ENCODE measurements at places on chromosomes 7 and 10. TPM values are rescaled to one million over a fixed set of nuclear protein-coding genes. Genes with fewer than 3 reads are reported as not detected.

- DNase-seq = no peak
Measured at GRCh38 chr7:44213877-44214388, 13.2 kb downstream of the YKT6 start.

AKR1D1 gene
- not detected for total RNA-seq

ADAM12 gene
- 0.60 TPM for total RNA-seq

DNA sequence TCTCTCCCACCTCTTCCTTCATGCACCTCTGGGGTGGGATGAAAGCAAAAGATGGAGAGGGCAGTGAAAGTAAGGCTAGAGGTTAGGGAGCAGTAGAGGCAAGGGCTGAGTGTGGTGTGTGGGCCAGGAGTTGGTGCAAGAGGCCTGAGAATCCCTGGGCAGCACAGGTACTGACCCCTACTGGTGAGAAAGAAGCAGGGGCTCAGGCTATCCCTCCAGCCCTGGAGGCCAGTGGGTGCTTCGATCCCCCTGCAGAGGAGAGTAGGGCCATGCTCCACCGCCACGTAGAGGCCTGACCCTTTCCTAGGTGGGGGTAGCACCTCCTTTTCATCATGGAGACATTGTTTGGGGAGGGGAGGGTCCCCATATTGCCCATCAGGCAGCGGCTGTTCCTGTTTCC lies 9.8 kb downstream of the CDHR1 start:
- no peak for DNase-seq

- no peak for DNase-seq
Measured at GRCh38 chr7:84999450-84999849, 187.4 kb downstream of the SEMA3D start.

DNA sequence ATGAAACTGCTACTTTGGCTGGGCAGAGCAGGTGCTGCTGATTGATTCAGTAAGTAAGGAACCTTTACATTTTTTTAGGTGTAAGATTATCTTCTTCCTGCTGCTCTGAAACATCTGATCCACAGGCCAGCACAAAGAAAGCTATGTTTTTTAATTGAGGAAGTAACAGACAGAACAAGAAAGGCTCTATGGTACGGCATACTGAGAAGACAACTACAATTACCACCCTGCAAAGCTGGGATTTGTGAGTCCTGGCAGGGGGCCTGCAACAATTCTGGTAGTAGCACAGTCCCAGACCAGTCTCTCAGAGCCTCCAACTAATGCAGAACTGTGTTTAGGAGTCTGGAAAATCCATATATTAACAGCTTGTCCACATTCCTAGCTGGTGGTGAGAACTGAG lies 103.0 kb upstream of the LRRTM3 start:
- no peak for DNase-seq

OR2A1 gene
- not detected for total RNA-seq

GIMAP4 gene
- 174 TPM for total RNA-seq

DNA sequence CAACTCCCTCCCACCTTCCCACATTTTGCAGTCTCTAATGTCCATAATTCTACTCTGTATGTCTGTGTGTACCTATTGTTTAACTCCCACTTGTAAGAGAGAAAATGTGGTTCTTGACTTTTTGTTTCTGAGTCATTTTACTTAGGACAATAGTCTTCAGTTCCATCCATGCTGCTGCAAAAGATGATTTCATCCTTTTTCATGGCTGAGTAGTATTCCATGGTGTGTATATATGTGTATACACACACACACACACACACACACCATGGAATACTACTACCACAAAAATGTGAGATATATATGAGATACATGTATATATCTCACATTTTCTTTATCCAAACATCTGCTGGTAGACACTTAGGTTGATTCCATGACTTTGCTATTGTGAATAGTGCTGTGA lies 182.1 kb upstream of the GALNT17 start:
- DNase-seq = no peak

- no peak for DNase-seq
Measured at GRCh38 chr10:101935431-101935830, 91.8 kb upstream of the KCNIP2 start.

DNA sequence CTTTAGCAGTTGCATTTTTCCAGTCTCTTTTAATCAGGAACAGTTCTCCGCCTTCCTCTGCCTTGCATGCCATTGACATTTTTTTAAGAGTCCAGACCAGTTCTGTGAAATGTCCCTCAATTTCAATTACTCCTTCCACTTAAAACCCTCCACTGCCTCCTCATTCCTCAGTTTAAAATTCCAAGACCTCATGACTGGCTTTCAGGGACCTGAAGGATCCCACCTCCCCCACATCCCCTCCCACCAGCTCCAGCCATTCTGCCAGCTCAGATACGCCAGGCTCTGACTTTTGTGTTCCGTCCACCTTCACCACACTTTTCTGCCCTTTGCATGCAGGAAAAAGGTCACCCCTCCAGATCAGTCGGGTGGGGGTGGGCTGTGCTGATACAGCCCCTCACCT lies 8.7 kb downstream of the TNRC18 start:
- DNase-seq = no peak

DNA sequence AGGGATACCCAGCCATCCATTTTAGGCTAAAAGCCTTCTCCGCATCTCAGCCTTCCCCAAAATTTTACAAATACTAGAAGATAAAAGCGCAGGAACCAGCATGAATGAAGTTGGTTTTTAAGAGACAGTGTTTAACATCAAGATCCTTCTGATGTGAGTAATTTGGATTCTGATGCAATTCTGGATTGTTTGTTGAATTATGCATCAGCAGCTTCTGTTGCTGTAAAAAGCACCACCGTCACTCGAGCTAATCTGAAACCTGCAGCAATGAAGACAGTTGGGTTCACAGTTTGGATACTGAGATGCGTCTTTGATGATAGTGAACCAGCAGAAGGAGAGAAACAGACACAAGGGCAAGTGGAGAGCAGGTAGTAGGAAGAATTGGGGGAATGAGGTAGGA lies 179.2 kb downstream of the PLXNA4 start:
- no peak for DNase-seq

- DNase-seq = no peak
Measured at GRCh38 chr10:75736889-75737579, 305.6 kb downstream of the LRMDA start.

STEAP1B gene
- not detected for total RNA-seq

CYP51A1 gene
- 36.2 TPM for total RNA-seq

DNA sequence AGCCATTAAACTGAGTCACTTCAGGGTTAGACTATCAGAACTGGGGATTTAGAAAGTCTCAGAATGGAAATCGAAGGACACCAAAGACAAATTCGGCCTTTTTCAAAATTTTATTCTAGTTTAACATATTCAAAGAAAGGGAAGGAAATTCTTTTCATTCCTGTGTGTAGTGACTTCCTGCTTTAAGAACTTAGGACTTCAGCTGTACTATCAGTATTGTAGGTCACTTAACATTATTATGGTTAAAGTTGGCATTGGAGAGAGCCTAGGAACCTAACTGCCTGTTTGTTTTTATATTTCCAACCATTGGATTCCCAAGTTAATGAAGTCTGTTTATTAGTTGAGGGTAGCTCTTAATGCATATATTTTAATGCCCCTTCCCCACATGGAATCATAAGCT lies 63.7 kb downstream of the PTEN start:
- no peak for DNase-seq

- DNase-seq = no peak
Measured at GRCh38 chr10:96995851-96996250, 163.8 kb downstream of the LCOR start.

HOXA6 gene
- not detected for total RNA-seq

DNA sequence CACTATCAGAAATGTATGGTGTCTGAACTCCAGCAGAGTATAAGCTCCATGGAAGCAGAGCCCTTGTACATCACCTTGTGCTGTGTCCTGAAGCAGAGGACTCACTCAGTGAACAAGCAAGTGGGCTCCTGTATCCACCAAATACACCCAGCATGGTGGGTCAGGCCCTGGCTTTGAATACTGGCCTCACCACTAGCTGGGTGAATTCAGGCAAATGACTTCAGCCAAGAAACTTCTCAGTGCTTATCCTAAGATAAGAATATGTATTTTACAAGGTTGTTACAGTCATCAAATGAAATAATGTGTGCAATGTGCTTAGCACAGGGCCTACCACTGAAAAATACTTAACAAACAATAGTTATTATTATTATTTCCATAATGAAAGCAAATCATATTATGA lies 62.6 kb downstream of the CALD1 start:
- DNase-seq = no peak

DNA sequence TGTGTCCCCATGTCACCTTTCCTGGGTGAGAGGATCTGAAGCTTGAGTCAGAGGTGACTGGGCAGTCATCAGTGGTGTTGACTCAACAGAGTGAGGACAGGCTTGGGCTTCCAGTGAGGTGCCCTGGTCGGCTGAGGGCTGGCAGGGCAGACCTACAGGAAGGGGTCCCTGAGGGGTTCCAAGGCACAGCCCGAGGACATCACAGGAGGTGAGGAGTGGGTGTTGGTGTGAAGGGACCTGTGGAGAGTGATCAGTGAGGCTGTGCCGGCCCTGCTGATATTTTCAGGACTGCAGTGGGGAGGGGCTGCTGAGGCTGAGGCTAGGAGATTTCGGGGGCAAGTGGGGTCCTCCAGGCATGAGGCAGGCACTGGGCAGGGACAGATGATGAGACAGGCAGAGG lies 545.5 kb downstream of the TCERG1L start:
- DNase-seq = no peak

ACBD7 gene
- 5.2 TPM for total RNA-seq

DNA sequence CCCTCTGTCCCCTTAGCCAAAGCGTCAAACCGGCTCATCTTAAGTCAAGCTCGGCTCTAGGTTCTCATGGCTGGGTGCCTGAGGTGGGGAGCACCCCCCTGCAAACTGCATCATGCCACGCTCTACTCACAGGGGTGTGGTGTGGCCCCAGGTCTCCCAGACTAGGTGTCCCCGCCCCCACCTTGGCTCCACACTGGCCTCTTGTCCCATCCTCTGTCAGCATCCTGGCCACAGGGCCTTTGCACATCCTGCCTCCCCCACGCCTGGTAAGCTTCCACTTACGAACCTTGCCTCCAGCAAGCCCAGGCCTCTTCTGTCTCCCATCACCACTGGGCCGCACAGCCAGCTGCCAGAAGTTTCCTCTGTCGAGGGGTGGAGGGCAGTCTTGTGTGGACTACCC lies 20.2 kb upstream of the GRIFIN start:
- DNase-seq = no peak

DNA sequence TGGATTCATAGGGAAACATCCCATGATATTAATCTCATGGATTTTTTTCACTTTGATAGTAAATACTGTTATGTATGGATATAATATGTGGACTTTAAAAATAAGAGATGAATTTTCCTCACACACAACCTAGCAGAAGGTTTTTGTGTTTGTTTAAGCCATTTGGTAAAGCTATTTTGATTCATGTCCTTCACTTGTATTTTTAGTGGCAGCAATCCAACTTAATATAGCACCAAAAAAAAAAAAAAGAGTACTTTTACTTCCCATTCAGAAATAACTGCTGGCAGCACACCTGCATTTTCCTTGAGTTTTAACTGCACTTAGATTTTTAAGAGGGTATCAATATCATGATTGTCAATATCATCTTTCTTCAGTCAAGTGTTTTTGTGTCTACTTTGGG lies 60.0 kb downstream of the MCMBP start:
- no peak for DNase-seq

DNA sequence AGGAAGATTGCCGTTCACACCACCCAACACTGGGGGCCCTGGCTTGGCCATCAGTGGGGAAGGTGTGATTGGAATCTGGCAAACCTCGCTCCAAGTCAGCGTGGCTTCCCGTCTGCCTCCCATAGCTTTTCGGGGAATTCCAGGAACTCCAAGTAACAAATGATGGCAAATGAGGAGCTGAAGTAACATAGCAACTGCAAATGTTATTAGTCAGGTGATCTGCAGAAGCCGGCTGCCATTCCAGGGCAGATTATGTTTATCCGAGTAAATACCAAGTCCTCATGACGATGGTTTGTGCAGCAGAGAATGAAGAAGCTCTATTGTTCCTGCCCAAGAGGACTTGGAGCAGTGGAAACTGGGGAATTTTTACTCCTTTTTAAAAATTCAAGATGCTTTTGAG lies 270.5 kb upstream of the PODXL start:
- no peak for DNase-seq

DNA sequence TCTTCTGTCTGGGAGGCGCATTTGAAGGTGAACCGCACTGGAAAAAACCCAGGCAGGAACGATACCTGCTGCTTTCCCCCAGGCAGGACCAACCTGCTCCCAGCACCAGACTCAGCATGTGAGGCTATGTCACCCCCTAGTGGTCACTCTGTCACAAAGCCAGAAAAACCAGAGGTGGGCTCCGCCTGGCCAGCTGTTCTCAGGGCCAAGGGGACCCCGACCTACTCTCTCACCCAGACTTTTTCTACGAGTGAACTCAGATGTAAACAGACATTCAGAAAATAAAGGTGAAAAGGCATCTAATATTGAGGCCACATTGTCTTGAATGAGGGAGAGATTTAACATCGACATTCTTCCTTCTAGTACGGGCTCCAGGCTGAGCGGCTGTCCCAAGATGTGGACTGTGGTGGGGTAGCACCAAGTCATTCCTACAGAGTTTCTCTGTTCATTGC lies 117.3 kb downstream of the PRKAG2 start:
- DNase-seq = peak; percentile 75

UBTD1 gene
- total RNA-seq = 1.1 TPM

DNA sequence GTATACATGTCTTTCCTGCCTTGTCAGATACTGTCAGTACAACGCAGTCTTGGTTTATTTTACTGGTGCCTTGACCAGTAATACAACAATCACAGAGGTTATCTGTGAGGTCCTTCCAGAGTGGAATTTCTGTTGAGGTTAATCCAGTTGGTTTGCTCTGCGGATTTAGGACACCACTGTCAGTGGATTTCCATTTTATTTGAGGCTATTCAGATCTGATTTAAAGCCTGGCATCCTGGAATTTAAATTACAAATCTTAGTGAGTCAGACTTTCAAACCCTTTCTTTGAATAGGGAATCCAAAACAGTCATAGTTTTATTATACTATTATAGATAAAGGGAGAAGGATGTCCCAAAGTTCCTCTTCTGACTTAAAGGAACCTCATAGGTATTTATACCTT lies 40.5 kb downstream of the ANLN start:
- no peak for DNase-seq

DNA sequence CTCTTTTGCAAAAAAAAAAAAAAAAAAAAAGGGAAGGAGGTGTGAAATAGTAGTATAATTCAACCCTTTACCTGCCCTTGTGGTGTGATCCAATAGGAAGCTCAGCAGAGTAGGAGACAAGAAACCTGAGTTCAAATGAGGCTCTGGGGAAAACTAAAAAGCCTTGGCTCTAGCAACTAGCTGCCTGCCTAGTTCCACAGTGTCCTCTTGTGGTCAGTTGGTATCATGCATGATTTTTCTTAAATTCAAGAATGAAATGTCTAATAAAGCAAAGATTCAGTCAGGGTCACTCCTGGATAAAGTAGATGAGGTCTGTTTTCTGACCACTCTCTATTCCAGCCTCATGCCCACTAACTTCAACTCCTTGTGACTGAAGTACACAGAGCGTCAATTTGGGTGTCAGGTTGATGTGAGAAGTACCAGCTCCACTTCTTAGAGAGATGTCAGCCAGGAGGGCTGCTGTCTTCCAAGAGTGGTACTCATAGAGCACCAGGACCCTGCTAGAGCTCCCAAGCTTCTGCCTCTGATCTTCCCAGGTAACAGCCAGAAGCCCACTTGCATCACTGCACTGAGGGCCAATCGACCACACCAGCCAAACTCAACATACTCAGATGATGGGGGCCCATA lies 10.5 kb downstream of the LSM5 start:
- peak; percentile 48 for DNase-seq

Data from activated CD8-positive, alpha-beta T cell treated with anti-CD3 and anti-CD28 coated beads, Interleukin-2, amount 10 ng/mL, durations not matched to agents 7 days and 5 days (primary cell).